Stimulated activated CD4-positive, alpha-beta T cell treated with anti-CD3 and anti-CD28 coated beads, Interleukin-12 subunit alpha, Interleukin-12 subunit beta, amount 100 ng/mL, for 4 hours (primary cell): ENCODE measurements at places on chromosomes 6 and 20.

GRCh38 chr20:4022386-4023286 lies 7.3 kb upstream of the RNF24 start:
- DNase-seq, result no peak

DNA sequence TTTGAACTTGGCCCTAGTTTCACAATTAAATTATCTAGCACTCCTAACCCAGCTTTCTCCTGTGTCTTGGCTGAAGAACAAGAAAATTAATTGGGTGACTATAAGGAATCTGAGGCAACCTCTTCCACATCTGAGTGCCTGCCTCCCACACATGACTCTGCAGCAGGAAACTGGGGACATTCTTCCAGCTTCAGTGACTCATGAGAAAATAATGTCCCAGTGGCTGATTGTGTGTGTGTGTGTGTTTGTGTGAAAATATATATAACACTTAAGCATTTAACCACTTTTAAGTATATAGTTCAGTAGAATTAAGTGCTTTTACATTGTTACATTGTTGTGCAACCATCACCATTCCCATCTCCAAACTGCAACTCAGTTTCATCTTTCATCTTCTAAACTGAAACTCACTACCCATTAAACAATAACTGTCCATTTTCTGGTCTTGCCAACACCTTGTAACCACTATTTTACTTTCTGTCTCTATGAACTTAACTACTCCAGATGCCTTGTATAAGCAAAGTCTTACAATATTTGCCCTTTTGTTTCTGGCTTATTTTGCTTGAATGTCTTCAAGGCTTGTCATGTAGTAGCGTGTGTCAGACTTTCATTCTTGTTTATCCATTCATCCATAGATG lies 8.7 kb downstream of the TRIM38 start:
- no peak for DNase-seq

DNA sequence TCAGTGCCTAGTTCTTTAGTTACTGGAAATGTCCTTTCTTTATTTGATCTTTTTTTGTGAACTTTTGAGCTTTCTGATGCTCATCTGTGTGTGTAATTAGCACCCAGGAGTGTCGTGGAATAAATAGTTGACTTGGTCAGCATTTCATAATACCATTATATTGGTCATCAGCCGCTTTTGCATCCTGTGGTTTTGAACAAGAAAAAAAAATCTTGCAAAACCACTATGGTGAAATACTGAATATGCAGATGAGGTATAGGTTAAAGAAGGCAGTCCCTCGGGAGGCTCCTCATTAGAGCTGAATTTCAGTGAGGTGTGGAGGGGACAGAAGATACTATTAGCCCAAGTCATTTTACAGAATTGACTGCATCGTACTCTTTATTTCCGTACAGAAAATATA lies 90.1 kb downstream of the FOXO3 start:
- DNase-seq, result no peak

GRCh38 chr20:33013701-33014326 lies 6.3 kb downstream of the BPIFB2 start:
- no peak for DNase-seq

GRCh38 chr20:57999465-58000111 lies 228.9 kb downstream of the ANKRD60 start:
- DNase-seq, result no peak

- DNase-seq, result no peak
Measured at GRCh38 chr20:33183312-33183711, 15.4 kb downstream of the BPIFA2 start.

GRCh38 chr20:31644701-31645100 lies 7.0 kb downstream of the COX4I2 start:
- no peak for DNase-seq

- no peak for DNase-seq
Measured at GRCh38 chr20:31517373-31517772, 3.1 kb downstream of the HM13 start.

DNA sequence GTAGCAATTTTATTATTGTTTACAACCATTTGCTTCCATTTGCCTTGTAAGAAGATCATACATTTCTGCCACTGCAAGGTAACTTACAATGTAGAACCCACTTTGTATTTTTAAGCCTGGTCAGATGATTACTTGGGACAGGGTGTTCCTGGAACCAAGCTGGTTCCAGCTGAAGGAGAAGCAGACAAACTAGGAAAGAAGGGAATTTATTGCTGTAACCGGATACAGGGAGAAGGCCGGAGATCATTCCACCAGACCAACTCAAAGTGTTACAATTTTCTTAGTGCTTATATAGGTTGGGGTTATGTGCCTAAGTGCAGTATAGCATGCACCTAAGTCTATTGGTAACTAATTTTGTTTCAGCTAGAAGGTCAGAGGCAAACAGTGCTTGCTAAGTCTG lies 104.4 kb downstream of the MANEA start:
- DNase-seq, result no peak

DNA sequence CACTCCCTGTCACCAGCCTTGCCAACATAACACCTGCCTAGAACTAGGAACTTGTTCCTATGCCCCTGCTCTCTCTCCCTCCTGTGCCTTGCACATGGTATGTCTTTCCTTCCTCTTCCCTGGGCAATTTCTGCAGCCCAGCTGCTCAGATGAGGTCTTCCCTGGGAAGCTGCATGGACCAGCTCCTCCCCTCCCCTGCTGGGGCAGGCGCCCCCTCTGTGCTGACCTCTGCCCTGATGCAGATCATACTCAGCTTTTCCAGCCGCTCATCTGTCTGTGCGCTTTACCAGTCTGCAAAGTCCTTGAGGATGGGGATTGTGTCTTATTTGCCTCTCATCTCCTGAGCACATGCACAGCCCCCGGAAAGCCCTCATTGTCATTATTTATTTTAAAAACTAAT lies 161.8 kb downstream of the SCML4 start:
- no peak for DNase-seq

DNA sequence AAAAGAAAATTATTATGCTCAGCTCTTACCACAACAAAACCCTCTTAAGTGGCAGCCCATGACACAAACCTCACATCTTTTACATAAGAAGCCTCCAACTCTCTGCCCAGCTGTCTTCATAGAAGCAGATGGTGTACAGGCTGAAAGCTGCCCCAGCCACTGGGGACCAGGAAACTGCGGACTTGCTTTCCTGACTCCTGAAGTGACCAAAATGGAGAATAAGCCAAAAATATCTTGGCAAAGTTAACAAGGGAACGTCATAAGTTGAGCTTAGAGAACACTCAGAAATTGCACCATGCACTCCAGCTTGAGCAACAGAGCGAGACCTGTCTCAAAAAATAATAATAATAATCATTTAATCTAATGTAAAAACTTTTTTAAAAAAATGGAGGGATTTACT lies 160.3 kb upstream of the CDYL start:
- no peak for DNase-seq

GRCh38 chr20:15012566-15012965 lies 675.2 kb upstream of the FLRT3 start:
- no peak for DNase-seq

DNA sequence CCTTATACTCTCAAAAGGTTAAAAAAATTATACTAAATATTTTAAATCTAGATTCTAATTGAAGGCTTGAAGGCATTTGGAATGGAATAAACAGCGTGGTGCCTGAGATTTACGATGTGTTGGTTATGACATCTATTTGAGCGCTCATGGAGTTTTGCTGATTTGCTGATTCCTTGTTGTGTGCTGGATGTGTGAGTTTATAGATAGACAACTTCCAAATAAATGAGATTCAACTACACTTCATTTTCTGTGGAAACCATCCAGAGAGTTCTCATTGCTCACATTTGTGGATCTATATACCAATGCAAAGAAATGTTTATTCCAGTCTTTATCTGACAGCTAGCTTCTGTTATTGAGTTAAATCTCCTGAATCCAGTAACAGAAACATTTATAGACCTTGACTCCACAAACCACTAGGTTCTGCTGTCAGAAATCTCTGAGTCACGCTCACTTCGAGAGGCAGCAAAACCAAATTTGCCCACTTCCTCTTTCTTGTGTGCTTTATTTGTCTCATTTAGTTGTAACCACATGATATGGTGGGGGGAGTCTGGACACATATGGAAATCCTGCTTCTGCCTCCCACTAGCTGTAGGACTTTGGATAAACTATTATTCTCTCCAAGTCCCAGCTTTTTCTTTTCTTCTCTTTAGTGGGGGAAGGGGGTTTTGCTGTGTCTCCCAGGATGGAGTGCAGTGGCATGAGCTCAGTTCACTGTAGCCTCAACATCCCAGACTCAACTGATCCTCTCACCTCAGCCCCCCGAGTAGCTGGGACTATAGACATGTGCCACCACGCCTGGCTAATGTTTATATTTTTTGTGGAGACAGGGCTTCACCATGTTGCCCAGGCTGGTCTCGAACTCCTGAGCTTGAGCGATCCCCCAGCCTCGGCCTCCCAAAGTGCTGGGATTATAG lies 54.5 kb downstream of the IPCEF1 start:
- DNase-seq, result no peak

DNA sequence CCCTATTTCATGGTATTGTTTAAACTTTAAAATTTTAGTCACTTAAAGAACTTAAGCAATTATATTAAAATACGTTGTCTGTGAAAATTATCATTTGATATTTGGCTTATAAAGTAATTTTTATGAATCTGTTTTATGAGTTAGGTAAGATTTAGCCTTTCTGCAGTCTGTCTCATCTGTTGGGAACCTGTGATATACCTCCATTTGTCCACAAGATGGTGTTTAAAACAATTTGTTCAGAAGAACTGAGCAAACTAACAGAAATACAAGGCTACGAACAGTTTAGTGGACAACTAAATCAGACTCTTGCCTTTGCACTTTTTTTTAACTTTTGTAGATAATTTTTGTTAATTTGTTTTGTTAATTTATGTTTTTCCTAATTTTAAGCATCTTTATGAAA lies 92.4 kb downstream of the COL9A1 start:
- no peak for DNase-seq

GRCh38 chr6:36912586-36912985 lies 26.8 kb downstream of the C6orf89 start:
- DNase-seq, result peak; percentile 24

DNA sequence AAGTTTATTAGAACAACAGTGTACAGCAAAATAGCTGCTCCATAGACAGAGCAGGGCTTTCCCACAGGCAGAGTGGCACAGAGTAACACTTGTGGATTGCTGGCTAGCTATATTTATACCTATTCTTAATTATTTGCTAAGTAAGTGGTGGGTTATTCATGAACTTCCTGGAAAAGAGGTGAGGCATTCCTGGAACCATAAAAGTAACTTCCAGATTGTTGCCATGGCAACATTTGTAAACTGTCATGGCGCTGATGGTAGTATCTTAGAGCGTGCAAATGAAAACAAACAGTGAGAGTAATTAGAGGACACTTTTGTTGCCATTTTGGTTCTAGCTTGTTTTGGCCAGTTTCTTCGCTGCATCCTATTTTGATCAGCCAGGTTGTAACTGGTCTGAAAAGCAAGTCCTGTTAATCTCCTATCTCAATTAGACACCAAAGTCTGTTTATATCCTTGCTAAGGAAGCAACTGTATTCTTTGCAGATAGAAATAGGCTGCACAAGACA lies 23.9 kb downstream of the DEFB114 start:
- no peak for DNase-seq

DNA sequence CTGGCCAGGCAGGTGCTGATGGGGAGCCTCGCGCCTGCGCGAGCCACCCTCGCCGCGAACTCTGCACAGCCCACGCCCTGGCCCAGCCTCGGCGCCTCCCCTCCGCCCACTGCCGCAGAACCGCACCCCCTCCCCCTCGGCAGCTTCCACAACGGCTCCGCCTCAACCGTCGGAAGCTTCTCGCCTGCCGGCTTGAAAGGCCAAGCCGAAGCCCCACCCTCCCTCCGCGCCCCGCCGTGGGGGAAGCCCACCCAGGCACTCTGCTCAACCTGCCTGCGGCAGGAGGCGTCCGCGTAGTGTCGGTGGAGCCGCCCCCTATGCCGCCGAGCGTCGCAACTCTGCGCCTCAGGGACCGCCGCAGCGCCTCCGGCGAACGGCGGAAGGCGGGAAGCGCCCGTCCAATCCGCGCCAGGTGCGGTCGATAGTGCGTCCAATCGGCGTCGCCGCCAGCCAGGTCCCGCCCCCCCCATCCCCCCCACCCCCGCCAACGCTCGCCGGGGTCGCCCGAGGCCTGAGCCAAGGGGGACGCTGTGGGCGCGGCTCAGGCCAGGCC lies at the start of gene SYCP2:
Gene SYCP2 (minus strand): TSS at position 342 of the 553 bp plus-strand sequence. CDS start 11,224 bp downstream, outside the sequence.
- DNase-seq, result peak; percentile 56

DNA sequence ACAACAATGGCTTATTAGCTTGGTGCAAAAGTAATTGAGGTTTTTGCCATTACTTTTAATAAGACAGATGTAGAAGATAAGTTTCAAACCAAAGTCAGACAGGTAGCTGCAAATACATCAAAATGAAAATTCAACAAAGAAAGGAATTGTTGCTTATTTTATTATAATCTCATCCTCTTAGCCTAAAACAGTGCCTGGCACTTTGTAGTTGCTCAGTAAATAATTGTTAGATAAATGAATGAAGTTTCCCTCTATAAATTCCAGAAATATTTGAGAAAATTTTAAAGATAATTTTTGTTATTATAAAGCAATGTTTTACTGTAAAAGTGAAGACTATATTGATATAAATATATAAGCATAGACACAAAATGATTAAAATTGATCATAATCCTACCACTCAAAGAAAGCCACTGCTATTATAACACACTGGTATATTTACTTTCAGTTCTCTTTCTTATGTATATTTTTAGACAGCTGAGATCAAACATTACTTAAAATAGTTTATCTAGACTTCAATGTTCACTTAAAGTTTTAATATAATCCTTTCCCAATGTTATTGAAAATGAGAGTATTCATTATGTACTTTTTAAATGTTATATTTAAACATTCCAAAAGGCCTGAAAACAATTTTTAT lies 42.5 kb downstream of the SESN1 start:
- no peak for DNase-seq

DNA sequence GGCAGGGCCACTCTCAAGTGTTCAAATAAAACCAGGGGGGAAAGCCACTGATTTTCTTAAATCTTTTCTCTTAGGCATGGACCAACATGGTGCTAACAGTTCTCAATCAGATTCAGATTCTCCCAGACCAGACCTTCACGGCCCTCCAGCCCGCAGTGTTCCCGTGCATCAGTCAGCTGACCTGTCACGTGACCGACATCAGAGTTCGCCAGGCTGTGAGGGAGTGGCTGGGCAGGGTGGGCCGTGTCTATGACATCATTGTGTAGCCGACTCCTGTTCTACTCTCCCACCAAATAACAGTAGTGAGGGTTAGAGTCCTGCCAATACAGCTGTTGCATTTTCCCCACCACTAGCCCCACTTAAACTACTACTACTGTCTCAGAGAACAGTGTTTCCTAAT lies 41.5 kb upstream of the SMIM28 start:
- no peak for DNase-seq

DNA sequence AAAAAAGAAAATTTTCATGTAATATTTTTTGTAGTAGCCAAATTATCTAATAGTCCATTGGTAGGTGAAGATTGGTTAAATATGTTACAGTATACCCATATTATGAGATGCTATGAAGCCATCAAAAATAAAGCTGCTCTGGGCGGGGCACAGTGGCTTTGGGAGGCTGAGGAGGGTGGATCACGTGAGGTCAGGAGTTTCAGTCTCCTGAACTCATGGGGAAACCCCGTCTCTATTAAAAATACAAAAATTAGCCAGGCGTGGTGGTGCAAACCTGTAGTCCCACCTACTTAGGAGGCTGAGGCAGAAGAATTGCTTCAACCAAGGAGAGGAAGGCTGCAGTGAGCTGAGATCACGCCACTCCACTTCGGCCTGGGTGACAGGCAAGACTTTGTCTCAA lies 360.5 kb downstream of the KIF16B start:
- DNase-seq, result no peak

GRCh38 chr20:14556206-14556605 lies 218.8 kb upstream of the FLRT3 start:
- DNase-seq, result no peak
